ENCODE measurements at places on chromosomes 2 and 18.

DNA sequence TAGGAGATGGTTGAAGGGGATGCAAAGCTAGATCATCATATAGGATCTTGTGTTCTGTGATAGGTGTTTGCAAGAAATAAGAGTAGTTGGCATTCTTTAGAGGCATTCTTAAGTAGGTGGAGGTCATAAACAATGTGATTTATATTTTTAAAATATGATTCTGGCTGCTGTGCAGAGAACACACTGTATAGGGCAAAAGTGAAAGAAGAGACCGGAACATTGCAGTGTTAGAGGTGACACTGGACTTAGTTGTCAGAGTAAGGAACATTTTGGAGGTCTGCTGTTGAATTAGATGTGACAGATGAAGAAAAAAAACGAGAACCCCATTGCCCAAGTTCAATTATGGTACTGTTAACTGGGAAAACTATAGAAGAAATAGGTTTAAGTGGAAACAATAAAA is 37.7 kb downstream of the HAT1 start:
- no peak for DNase-seq

- no peak for DNase-seq
Observed at GRCh38 chr2:96512341-96512740, 7.2 kb upstream of the NEURL3 start.

DNA sequence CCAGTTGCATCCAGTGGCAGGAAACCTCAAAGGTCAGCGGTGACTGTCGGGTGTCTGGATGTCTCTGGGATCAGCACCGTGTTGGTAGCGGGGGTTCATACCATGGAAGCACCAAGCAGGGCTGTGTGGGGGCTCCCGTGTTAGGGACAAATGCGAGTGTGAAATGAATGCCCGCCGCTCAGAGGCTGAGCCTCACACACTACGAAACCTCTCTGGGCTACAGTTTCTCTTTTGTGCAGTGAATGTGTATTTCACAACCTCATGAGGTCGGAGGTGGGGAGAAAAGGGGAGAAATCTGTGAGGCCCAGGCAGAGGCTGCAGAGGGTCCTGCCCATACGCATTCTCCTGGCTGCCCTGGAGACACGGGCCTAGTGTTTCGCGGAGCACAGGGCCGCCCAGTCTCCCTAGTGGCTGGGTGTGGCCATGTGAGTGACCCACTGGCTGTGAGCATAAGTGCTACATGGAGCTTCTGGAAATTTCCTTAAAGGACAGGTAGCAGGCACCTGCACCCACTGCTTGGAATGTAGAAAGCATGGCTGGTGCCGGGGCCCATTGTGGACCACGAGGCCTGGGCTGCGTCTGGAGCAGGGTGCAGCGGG is 138.0 kb upstream of the GLI2 start:
- DNase-seq, result no peak

GRCh38 chr2:170843656-170844055 is 27.0 kb downstream of the GAD1 start:
- no peak for DNase-seq

DNA sequence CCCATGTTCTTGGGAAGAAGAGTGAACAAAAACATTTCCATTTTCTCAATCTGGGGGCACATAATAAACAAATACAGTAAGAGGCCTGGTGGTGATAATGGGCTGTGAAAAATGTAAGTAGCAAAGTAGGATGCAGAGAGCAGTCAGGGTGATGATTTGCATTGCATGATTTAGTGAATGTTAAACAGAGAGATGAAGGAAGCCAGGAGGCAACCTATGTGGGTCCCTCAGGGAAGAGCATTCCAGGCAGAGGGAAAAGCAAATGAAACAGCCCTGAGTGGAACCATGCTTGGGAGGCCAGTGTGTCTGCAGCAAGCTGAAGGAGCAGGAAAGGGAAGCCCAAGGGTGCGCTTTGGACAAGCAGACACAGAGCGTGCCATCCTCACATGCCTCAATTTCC is 5.4 kb downstream of the VIT start:
- DNase-seq, result no peak

GRCh38 chr18:62683935-62684334 is 31.4 kb upstream of the PHLPP1 start:
- no peak for DNase-seq

DNA sequence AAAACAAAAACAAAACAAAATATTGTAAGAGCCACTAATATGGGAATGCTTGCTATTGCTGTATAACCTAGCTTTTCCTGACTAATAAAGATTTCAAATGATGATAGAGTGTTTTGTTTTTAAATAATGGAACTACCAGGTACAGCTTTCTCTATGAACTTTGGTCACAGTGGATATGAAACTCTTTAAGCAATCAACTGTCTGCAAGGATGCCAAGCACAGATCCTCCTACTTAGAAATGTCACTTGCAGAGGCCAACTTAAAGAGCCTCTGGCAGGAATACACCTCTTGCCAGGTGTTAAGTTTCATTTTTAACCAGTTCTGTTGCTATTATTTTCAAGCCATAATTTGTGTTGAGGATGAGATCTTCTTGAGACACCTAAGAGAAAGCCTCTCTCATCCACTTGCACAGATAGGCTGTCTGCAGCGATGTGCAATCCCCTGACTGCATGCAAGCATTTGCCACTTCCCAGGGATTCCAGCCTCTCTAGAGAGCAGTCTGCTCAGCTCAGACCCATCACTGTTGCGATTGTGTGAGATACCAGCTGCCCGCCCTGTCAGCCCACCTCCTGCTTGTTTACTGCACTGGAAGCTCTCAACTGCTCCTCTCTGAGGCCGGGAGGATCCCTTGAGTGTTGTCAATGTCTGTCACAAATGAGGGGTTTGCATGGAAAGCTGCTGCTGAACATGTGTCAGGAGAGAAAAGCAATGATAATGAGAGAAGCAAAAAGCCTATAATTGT is 86.1 kb upstream of the SCG2 start:
- DNase-seq, result no peak

- no peak for DNase-seq
Observed at GRCh38 chr2:226544596-226545210, 254.9 kb downstream of the IRS1 start.

GRCh38 chr2:221567231-221567760 is 4.8 kb downstream of the EPHA4 start:
- no peak for DNase-seq

- no peak for DNase-seq
Observed at GRCh38 chr2:178208817-178209216, 14.5 kb downstream of the OSBPL6 start.

DNA sequence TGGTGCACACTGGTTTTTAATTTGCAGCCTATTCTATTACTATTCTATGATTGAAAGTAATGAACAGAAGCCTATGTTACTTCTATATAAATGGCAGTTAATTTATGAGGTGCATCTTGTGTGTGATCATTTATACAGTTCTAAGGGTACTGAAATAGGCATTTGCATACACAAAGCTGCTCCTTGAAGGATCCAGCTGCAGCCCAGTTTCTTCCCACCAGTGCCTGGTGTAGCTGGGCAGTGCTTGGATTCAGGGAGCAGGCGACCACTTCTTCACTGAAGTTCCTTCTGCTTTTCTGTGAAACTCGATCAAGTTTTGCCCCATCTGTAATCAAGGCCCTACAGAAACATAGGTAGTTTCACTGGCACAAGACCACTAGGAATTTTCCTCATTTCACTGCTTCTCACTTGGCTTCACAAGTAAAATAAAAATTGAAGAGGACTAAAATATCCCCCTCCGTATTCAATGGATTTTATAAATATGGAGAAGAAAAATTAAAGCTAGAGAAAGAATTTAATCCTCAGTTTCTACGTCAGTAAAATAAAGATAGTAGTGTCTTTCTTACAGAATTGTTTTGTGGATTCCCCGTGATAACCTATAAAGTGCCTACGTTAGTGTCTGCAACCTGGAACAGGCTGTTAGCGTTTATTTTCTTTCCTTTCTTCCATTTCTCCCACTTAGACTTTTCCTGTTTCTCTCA is 1.7 kb upstream of the LPIN2 start:
- DNase-seq, result no peak

- no peak for DNase-seq
Observed at GRCh38 chr18:51321696-51322095, 124.2 kb upstream of the MEX3C start.

DNA sequence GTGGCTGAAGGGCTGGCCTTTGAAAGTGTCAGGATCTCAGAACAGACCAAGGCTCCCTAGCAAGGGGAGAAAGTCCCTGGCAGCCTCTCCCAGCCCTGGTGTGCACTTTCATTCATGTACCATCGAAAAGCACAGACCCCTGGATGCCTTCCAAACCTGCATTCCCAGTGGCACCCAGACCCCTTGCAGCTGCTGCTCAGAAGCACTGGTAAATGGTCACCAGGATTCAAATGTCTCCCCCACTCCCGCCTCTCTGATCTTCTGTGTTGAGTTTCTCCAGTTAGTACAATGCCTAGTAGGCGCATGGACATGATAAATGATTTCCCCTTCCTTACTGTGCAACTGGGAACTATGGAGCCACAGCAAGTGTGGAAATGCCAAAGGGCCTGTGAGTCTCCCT is 180.0 kb downstream of the GLI2 start:
- DNase-seq, result no peak

DNA sequence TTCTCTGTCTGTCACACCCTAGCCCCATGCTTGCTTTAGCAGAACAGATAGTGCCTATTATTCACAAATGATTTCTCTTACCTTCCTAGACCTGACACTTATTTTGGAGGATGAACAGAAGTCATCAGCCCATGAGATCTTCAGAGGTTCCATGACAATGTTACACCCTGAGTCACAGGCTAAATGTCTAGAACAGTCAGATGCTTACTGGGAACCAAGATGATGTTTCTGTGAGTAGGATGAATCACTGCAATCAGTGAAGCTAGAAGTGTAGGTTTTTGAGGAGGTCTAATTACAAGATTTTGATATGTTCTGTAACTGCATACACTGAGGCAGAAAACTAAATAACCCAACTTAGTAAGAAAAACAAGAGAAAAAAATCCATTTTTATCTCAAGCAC is 123.0 kb upstream of the THUMPD2 start:
- DNase-seq, result no peak

DNA sequence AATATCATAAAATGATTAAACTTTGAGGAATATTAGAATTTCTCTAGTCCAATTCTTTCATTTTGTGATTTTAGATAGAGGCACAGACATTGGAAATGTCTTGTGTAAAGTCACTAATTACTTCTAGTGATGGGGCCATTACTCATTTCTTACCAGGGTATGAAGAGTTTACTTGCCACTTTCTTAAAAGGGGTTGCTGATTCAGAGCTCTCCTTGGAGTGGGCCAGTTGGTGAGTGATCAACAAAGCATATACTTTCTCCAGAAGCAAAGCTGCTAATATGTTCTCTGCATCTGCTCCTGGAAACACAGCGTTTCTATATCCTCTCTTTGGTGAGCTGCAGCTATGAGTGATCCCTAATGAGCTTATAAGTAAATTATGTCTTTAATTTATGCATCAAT is 408.9 kb upstream of the LRATD1 start:
- DNase-seq, result no peak

GRCh38 chr2:101440127-101440738 is 34.7 kb downstream of the RFX8 start:
- no peak for DNase-seq

- no peak for DNase-seq
Observed at GRCh38 chr2:65922030-65922429, 489.6 kb upstream of the SPRED2 start.

DNA sequence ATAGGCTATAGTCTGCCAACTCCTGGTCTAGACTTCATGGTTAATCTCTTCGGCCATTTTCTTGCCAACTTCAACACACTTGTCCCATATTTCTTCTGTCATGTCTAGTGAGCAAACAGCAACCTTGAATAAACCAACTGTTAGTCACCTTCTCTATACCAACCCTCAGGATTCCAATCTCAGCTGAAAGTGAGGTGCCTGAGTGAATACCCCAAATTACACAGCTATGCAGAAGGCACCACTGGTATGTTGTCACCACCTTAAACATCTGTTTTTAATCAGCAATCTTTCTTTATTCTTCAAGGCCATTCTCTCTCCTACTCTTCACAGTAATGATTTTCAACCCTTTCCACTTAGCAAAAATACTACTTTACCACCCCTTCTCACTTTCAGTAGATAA is 39.3 kb downstream of the THOC1 start:
- no peak for DNase-seq

DNA sequence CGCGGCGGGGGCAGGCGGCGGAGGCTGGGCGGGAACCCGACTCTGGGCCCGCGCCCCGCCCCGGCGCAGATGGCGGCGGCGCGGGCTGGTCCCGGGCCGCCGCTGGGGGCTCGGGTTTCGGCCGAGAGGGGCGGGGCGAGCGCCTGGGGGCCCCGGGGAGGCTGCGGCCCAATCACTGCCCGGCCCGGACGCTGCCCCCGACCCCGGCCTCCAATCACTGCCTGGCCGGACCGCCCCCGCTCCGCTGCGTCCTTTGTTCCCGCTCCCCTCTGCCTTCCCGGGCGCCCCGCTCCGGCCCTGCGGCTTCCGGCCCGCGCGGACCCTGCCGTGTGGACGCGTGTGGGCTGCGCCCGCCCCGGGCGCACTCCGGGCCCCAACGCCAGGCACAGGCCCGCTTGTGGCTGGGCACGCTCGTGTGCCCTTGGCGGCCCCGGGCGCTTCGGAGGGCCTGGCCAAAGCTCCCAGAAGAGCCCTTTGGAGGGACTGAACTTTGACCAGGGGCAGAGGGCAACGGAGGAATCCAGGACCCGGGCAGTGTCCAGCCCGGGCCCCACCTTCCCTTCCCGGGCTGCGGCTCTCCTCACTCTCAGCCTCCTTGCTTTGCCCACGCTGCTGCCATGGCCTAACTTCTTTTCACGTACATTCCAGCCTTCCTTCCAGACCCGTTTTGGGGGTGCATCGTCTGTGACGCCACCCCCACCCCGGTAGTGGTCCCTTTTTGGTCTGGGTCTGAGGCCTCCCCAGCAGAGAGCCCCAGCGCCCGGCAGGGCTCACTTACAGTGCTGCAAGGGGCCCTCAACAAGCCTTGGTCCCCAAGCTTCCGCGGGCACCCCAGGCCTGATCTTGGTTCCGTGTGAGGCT is 27.1 kb upstream of the PTMA start:
- no peak for DNase-seq

GRCh38 chr18:24975496-24976372 is 376.2 kb downstream of the ZNF521 start:
- DNase-seq, result no peak

GRCh38 chr2:160109243-160109642 is 46.8 kb upstream of the PLA2R1 start:
- DNase-seq, result no peak

GRCh38 chr2:29276151-29276550 is 160.9 kb downstream of the CLIP4 start:
- DNase-seq, result no peak

DNA sequence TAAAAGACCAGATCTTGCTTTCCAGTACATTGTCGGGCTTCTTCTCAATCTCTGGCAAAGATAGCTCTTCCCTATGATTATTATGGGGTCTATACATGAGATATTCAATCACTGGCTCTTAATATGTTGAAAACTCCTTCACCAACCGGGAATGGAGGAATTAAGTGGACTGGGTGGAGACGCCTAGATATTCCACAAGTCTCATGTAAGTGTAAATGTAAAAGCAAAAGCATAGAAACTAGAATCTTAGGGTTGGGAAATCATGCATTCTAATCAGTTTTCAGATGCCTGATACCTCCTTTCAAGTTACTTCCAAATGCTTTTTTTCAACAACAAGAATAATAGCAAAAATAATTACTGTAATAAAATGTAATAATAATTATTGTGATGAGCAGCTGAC is 38.0 kb downstream of the DPP4 start:
- DNase-seq, result no peak

Measured in cerebellar nuclear complex (tissue), 1 donor.